ENCODE measurements at places on chromosomes 7 and 10.

GRCh38 chr7:87984088-87984487, 50.0 kb downstream of the ADAM22 start:
- DNase-seq = no peak

DNA sequence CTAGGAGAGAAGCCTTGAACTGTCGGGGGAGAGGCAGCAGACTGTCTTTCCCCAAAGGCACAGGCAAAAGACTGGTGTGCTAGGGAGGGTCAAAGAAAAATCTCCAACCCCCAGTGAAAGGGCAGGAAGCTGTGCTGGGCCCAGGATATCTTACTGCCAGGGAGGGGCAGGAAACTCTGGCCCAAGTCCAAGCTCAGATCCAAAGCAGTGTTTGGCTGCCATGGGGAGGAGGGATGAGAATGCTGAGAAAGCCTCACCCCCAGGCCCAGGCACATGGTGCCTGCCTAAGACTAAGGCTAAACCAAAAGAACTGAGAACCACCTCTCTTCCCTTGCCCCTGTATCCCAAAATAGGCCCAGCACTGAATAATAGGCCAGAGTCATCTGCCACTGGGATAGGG, 171.2 kb downstream of the PLPP4 start:
- no peak for DNase-seq

DNA sequence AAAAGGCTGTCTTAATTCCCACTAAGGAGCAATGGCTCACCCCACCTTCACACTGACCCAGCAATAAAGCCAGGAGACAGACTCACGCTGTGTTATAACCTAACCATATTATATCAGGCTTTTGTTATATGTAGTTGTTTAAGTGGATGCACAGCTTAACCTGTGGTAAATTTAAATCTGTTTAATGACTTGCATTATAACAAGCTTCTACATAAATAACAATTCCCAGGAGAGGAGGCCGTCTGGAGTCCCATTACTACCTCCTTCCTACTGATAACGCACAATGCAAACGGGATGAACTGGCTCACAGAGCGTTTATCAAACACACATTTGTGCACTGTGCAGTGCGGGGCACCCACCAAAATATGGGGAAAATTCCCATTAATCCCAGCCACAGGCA, 102.1 kb upstream of the MGMT start:
- no peak for DNase-seq

GRCh38 chr10:130138479-130138866, 2.3 kb downstream of the GLRX3 start:
- DNase-seq = no peak

- DNase-seq = no peak
Measured at GRCh38 chr10:132571650-132572544, 34.3 kb downstream of the INPP5A start.

DNA sequence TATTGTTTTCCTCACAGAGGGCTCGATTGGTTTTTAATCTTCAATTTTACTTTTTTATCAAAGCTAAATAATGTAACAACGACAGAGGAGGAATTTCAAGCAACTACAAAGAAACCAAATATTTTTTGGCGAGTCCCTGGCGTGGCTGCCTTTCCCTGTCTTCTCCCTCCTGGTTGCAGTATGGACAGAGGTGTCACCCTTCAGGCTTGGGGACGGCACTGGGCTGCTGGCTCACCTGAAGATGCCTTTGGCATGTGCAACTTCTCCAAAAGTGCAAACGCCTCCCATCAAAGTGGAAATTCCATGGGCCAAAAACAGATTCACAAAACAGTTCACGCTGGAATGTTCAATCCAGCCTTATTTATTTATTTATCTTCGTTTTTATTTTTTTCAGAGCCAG, 51.9 kb downstream of the DOCK1 start:
- no peak for DNase-seq

GRCh38 chr10:88467835-88468485, 115.2 kb downstream of the RNLS start:
- no peak for DNase-seq

DNA sequence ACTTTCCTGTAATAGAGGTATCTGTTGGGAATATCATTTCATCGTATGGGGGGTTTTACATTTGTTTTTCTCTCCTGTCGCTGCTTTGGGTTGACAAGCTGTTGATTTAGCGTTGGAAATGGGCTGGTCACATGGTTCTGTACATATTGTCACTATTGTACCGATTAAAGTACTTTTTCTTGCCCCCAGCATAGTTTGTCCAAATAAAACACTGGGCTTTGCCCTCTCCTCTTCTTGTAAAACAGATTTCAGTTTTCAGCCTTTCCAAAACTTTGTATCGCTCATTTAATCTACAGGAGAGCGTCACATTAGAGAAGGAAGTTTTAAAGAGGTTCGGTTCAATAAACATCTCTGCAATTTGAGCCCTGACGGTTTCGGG, 4.0 kb downstream of the BMI1 start:
- DNase-seq = no peak

GRCh38 chr7:134029-134428, 58.3 kb upstream of the FAM20C start:
- DNase-seq = no peak

- DNase-seq = no peak
Measured at GRCh38 chr10:71283410-71283809, 35.6 kb upstream of the SLC29A3 start.

GRCh38 chr10:44478040-44478439, 93.1 kb upstream of the CXCL12 start:
- DNase-seq = no peak

GRCh38 chr7:85773116-85773728, 586.4 kb upstream of the SEMA3D start:
- no peak for DNase-seq

DNA sequence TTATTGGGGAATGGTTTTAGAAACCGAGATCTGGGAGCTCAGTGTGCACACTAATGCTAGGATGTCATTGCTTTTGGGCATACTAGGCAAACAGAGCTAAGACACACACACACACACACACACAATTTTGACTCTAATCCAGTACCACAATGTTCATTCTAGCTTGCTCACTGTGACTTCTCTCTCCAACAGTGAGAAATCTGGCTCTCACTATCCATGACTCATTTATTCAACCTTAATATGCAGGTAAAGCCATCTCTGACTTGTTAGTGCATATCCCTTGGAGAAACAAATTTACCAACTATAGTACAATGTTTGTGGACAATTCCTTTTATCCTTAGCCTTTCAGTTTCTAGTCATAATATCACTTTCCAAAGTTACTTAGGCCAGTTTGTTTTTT, 5.9 kb upstream of the BMS1 start:
- no peak for DNase-seq

GRCh38 chr7:26245150-26245549, 43.6 kb downstream of the CBX3 start:
- no peak for DNase-seq

GRCh38 chr10:99768556-99768955, 13.9 kb upstream of the ABCC2 start:
- no peak for DNase-seq

DNA sequence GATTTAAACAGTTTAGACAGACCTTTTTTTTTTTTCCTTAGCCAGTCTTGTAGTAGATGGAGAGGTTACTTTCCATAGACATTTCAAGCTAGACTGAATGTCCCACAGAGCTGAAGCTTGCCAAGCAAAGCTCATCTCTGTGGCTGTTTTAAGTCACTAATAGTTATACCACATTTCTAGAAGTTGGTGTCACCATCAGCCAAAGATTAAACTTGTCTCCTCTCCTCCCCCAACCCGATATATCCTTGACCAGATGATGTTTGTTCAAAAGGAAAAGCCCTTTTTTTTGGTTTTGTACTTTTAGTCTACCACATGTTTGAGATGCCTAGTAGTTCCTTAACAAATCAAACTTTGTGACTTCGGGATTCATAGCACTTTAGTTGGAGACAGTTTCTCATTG, 66.1 kb downstream of the ADD3 start:
- no peak for DNase-seq

- DNase-seq = no peak
Measured at GRCh38 chr7:64603271-64603670, 40.4 kb upstream of the ZNF680 start.

DNA sequence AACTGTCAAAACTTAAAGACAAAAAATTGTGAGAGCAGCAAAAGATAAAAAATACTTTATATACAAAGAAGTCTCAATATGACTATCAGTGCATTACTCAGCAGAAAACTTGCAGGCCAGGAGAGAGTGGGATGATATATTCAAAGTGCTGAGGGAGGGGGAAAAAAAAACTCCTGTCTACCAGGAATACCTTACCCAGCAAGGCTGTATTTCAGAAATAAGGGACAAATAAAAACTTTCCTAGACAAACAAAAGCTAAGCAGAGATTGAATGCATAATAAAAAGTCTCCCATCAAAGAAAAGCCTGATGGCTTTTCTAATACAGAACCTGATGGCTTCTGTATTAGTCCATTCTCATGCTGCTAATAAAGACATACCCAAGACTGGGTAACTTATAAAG, 31.1 kb downstream of the ADAM12 start:
- DNase-seq = no peak

GRCh38 chr10:127887541-127888415, 5.0 kb downstream of the CLRN3 start:
- DNase-seq = no peak

DNA sequence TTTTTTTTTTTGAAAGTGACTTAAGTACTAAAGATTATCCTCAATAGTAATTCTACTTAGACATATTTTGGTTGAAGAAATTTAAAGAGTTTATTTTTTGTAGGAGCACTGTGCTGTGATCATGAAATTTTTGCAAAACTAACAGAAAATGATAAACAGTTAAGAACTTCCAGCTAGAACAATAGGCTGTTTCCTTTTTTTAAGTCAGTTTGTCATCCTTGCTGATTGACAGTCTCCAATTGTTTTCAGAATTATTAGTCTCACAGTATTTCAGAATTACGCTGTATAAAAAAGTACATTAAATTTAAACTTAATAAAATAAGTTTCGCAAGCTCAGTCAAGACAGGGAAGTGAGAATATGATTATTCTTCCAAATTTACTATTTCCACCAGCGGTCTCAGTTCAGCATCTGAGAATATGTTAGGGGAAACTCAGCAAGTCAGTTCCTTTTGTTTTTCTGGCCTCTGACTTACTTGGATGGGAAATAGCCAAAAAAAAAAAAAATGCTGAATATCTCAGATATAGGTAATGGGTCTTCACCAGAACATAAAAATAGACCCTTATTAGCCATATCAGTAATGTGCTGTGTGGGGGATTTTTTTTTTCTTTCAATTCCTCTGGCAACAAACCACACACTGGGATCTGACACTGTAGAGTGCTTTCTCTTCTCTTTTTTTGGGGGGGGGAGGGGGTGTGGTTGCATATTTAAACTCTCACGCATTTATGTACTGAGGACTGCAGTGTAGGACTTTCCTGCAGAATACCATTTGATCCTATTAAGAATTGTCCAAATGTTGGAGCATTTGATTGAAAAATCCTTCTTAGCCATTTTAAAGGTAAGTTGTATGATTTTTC, at the start of gene CD36:
TSS of gene CD36 (plus strand) at position 732 of the 855 bp plus-strand sequence. CDS start 8,099 bp downstream, outside the sequence.
- no peak for DNase-seq
